Activated CD8-positive, alpha-beta T cell treated with anti-CD3 and anti-CD28 coated beads for 36 hours (primary cell): ENCODE measurements at places on chromosomes 16 and 17. TPM values are rescaled to one million over a fixed set of nuclear protein-coding genes. Genes with fewer than 3 reads are reported as not detected.
A peak's percentile ranks its signal among the peaks of the same experiment; 100 is the strongest.

DNA sequence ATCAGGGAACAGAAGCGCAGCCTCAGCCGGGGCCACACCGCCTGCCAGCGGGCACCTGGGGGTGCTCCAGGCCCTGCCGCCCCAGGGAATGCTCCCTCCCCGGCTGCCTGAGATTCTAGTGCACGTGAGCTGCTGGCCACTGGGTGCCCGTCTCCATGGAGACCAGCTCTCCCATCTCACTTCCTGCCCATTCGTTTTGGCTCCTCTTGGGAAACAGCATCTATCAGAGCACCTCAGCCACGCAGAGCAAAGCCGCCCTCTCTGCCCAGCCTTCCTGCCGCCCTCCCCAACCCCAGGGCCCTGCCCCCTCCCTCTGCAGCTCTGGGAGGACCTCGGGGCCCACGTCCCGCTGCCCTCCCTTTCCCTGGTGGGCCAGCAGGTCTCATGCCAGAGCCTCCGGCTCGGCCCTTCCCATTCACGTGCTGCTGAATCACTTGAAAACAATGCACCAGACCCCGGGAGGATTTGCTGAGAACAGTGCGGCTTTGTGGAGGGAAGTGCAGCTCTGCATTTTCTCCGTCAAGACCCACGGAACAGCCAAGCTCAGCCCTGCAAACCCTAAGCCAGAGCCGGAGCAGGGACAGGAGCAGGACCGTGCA lies 19.4 kb downstream of the CEP295NL start:
- no peak for DNase-seq

DNA sequence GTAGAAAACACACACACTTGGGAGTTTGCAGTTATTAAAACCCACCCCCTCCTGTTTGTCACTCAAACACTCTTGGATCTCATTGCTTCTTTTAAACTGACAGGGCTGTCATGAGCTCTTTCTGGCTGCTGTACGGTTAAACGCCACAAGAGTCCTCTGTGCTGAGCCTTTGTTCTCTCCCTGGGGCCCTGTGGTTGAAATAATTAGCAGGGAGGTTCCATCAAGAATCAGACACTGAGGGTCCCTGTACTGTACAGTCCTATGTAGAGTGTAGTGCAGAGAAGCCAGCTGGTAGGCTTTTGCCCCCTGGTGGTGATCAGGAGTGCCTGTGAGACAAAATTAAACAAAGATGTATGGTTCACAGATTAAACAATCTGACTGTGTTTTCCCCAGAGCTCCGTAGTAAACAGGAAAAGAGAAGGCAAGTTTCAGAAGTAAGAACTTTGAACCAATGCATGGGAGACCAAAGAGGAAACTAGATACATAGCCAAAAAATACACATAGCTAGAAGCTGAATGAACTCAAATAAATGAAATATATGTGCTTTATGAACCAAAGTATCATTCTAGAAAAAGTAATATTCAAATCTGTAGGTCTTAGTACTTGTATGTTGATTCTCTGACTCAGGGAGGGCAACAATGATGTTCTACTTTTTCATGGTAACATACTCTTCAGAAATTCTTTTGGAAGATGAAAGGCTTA lies 1.4 kb upstream of the SSH2 start:
- peak; percentile 85 for DNase-seq

GRCh38 chr17:44203731-44204440 lies 4.2 kb upstream of the ATXN7L3 start:
- DNase-seq = peak; percentile 86

FASN gene
- 250 TPM for total RNA-seq

GAS2L2 gene
- total RNA-seq = 0.34 TPM

DNA sequence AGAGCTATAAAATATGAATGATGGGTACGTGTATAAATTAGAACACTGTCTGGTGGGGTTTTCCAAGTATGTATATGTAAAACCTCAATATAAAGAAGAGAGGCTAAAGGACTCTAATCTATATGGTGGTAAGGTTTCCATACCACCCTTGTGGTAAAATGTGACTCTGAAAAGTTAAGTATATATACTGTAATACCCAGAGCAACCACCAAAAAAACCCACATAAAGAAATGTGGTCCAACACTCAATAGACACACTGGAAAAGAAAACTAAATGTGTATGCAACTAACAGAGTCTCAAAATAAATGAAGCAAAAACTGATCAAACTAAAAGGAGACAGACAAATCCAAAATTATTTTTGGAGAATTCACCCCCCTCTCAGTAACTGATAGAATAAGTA lies 72.2 kb downstream of the XPO6 start:
- DNase-seq = no peak

LRRC37A gene
- 1.8 TPM for total RNA-seq

DNA sequence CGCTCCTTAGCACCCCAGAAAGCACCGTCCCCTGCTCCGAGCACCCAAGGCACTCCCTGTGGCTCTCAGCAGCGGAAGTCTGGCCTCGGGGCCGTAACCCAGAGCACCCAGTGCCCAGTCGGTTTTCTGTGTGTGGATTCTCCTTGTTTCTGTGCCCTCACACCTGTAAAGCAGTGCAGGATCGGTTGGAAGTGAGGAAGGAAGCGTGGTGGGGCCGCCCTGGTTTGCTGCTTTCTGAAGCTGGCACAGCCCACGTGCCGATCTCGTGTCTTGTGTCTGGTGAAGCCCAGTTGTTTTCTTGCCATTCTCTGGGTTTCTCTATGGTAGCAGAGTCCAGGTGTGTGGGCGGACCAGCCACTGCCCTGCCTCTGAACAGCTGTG lies 3.7 kb downstream of the ACSF3 start:
- DNase-seq = no peak

DNA sequence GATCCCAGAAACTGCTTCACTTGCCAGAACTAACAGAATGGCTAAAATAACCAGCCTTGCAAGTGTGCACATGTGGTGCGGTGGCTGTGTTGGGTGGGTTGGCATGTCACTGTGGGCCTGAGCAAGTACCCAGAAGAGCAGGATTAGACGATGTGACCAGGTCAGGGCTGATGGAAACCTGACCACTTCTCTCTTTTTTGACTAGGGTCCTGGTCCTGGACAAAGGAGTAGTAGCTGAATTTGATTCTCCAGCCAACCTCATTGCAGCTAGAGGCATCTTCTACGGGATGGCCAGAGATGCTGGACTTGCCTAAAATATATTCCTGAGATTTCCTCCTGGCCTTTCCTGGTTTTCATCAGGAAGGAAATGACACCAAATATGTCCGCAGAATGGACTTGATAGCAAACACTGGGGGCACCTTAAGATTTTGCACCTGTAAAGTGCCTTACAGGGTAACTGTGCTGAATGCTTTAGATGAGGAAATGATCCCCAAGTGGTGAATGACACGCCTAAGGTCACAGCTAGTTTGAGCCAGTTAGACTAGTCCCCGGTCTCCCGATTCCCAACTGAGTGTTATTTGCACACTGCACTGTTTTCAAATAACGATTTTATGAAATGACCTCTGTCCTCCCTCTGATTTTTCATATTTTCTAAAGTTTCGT lies 16.7 kb downstream of the ANKRD40 start:
- DNase-seq = no peak

GRCh38 chr16:50989047-50989446 lies 162.0 kb downstream of the SALL1 start:
- DNase-seq = no peak

DNA sequence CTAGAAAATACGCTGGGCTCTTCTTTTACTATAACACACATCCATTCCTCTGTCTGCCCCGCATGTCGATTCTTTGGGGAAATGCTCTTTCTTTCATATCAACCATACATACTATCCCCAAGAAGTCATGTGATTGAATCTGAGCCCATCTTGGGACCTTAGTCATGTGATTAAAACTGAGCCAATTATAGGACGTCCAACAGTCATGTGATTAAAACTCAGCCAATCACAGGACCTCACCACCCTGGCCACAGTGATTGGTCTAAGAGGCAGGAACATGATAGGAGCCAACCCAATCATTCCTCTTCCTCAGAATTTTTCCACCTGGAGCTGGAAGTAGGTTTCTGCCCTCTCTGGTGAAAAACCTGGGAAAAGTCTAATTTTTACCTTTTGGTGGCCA lies 78.8 kb downstream of the TMEM114 start:
- no peak for DNase-seq

AURKB gene
- 174 TPM for total RNA-seq

DNA sequence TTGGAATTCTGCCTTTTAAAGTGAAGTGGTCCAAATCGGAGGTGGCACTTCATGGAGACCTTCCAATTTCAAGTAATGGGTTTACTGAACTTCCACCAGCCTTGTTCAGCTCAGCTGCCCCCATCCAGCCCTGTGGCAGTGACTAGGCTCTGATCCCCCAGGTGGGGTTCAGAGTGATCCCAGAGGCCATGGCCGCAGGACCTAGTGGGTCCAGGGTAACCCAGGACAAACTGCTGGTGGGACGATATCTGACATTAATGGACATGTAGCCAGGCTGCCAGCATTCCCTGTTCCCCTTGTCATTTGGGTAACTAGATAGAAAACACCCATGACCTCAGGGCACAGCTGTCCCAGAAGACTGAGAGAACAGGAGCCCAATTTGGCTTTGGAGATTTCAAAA lies 209.9 kb downstream of the GSG1L start:
- DNase-seq = no peak

DNA sequence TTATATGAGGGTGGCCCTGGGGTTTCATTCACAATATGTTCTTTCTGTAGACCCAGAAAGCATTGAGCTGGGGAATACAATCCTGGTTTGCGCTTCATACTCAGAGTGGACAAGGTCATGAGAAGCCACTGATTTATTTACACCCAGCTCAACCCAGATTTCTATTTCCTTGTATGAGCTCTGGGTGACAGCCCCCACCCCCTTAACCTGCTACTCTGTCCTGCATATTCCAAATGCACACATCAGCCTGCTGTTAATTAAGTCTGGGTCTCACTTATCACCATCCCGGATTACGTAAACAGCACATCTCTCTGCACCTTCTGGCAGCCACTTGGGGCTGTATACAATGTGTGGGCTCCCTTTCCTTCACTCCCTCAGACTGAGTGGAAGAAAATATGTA lies 102.4 kb downstream of the DNAH9 start:
- DNase-seq = no peak

GH2 gene
- total RNA-seq = not detected

- no peak for DNase-seq
Measured at GRCh38 chr16:85601272-85601639, 11.9 kb upstream of the GSE1 start.

DNA sequence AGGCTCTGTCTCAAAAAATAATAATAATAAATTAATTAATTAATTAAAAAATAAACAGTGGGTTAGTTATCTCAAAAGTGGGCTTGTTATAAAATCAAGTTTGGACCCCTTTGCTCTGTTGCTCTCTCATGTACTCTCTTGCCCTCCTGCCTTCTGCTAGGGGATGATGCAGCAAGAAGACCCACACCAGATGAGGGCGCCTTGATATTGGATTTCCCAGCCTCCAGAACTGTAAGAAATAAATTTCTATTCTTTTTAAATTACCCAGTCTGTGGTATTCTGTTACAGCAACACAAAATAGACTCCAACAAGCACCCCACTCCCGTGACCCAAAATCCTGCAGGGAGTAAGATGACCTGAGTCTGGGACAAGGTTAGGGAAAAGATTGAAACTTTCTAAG lies 2.1 kb upstream of the ZNF652 start:
- no peak for DNase-seq

SCNN1B gene
- total RNA-seq = not detected

- no peak for DNase-seq
Measured at GRCh38 chr17:38751144-38751807, 1.3 kb upstream of the PSMB3 start.

- no peak for DNase-seq
Measured at GRCh38 chr16:19749571-19750080, 31.6 kb downstream of the IQCK start.

- DNase-seq = peak; percentile 31
Measured at GRCh38 chr17:61495161-61495857, 43.1 kb downstream of the TBX4 start.

PIRT gene
- not detected for total RNA-seq

- DNase-seq = no peak
Measured at GRCh38 chr17:55254375-55254774, 10.4 kb upstream of the HLF start.

- DNase-seq = no peak
Measured at GRCh38 chr16:1182950-1183907, 30.3 kb downstream of the CACNA1H start.

DNA sequence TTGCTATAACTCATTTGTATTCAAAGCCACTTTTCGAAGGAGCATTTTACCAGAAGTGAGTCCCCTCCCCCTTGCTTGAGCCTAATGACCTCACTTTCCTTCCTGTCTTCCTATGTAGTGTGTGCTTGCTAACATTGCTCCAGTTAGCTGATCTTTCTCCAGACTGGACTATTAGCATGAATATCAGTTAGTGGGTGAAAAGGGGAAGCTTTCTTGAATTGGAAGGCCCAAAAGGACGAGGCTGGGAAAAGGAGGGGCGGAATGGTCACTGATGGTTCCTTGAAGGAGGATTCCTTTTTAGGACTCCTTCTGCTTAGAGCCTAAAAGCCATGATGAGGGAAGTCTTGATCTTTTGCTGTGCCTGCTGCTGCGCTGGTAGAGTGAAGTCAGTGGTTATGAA lies 11.9 kb downstream of the MAP3K3 start:
- DNase-seq = no peak

DNA sequence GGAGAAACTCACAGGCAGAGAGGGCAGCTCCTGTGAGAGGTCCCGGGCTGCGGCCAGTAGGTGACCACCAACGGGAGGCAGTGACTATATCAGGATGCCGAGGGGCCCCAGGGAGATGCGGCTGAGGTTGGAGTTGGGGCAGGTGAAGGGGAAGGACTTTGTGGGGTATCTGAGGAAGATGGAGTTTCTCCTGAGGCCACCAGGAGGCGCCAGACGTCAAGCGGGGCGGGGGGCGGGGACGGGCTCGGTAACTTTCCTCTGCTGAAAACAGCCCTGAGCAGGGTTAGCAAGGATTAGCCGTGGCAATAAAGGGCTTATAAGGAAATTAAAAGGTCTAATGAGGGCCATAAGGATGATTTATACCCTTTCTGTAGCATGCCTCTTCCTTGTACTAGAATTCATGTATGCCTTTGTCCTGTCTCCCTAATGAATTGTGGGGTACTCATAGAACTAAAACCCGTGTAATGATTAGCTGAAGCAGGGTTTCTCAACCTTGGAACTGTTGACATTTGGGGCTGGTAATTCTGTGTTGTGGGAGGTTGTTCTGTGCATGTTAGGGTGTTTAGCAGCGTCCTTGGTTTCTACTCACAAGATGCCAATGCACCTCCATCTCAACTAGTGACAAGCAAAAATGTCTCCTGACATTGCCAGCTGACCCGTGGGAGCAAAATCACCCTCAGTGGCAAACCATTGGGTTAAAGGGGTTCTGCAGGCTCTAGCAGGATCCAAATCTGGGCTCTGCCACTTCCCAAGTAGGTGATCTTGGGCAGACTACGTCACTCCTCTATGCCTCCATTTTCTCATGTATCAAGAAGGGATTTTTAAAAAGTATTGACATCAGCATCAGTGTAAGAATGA lies 74.8 kb upstream of the GRIN2A start:
- peak; percentile 56 for DNase-seq
